ENCODE measurements at places on chromosomes 1 and 21. TPM values are rescaled to one million over a fixed set of nuclear protein-coding genes. Genes with fewer than 3 reads are reported as not detected.

TTC39A gene
- 0.97 TPM for total RNA-seq

DCST2 gene
- 0.13 TPM for total RNA-seq

CCDC185 gene
- not detected for total RNA-seq

EVI5 gene
- 36.2 TPM for total RNA-seq

AQP10 gene
- not detected for total RNA-seq

AVPR1B gene
- total RNA-seq: not detected

TGFB2 gene
- total RNA-seq: 0.97 TPM

DDOST gene
- total RNA-seq: 327 TPM

STPG1 gene
- total RNA-seq: 2.6 TPM

MYBPH gene
- not detected for total RNA-seq
